AG08395 (cell line): ENCODE measurements at places on chromosomes 13 and 19.

DNA sequence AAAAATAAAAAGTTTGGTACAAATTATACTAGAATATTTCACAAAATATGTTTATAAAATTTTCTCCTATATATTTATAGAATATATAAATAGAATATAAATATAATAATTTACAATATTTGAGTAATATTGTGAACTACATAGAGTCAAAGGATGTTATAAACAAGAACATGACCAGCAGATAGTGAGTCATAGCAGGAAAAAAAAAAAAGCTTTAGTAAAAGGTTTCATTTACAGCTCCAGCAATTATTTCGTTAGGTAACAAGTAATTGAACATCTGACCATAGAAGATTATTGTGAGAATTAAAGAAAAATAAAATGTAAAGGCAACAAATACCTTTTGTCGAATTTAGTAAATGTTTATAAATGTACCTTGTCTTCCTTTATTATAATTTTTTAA lies 864.1 kb downstream of the PCDH17 start:
- DNase-seq: no peak

- DNase-seq: no peak
Observed at GRCh38 chr19:51713319-51714285, 10.2 kb downstream of the HAS1 start.

- DNase-seq: no peak
Observed at GRCh38 chr19:10848230-10848856, at the start of gene C19orf38. Gene C19orf38 (plus strand): TSS chr19:10848415. CDS start chr19:10848509, 94 bp downstream.

DNA sequence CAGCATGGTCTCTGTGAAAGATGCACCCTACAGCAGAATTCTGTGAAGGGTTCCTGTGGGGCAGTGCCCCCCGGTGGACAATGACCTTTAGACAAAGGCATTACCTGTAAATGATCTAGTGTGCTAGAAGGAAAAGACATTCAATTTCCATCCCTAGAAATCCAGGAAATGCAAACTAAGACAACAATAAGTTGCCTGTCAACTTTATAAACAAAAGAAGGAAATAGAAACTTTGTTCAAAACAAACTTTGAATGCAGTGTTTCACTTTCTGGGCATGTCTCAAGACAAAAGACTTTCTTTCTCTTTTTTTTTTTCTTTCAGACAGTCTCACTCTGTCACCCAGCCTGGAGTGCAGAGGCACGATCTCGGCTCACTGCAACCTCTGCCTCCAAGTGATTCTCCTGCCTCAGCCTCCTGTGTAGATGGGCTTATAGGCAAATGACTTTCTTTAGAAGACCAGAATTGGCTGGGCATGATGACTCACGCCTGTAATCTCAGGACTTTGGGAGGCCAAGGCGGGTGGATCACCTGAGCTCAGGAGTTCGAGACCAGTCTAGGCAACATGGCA lies 15.5 kb downstream of the TEX101 start:
- no peak for DNase-seq

GRCh38 chr19:34976611-34977010 lies 12.6 kb upstream of the ZNF792 start:
- no peak for DNase-seq

DNA sequence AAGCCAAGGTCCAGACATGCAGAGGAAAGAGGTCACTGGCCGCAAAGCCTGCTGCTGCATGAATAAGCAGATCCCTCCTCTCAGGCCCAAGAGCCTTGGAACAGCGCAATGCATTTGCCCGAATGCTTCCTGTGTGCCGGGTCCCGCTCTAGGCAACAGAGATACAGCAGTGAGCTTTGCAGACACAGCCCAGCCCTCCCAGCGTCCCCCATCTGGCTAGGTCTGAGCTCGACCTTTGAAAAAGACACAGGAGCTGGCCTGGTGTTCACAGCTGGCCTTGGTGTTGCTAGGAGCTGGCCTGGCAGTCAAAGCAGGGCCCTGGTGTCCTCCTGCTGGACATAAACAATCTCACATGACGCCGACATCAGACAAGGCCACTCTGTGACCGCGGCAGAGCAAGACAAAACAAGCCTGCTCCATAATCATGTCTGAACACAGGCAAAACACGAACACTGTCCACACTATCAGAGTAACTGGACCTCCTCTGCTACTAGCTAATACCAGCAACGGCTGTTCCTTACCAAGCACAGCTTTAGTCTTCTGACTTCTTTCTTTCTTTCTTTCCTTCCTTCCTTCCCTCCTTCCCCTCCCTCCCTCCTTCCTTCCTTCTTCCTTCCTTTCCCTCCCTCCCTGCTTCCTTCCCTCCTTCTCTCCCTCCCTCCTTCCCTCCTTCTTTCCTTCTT lies 5.7 kb upstream of the PEX11G start:
- DNase-seq: no peak

- DNase-seq: no peak
Observed at GRCh38 chr13:103539265-103539664, 473.0 kb upstream of the SLC10A2 start.

GRCh38 chr13:25462301-25463125 lies 90.7 kb downstream of the ATP8A2 start:
- no peak for DNase-seq

- DNase-seq: peak; percentile 87
Observed at GRCh38 chr19:40190891-40191835, at the start of gene MAP3K10. Gene MAP3K10 (plus strand): TSS chr19:40191426. CDS start chr19:40192032, 606 bp downstream.

- DNase-seq: no peak
Observed at GRCh38 chr13:48568370-48569103, 35.7 kb upstream of the RCBTB2 start.

GRCh38 chr13:39297664-39298171 lies 259.5 kb downstream of the NHLRC3 start:
- no peak for DNase-seq

DNA sequence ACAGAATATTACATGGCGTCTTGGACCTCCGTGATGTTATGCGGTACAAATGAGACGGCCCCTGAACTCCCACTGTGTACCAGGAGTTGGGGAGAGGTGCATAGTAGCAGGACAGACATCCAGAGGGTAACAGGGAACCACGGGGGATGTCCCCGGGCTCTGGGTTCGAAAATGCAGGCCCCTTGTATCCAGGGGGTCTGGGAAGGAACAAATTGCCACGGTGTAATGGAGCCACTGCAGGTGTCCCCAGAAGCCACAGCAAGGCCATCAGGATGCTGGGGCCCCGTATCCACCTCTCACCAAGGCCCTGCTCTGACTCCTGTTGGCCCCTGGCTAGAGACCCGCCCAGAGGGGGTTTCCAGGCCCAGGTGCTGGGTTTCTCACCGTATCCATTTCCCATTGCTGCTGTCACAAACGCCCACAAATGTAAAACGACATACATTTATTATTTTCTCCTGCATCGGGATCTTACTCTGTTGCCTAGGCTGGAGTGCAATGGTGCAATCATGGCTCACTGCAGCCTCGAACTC lies 77.8 kb downstream of the INSR start:
- no peak for DNase-seq

GRCh38 chr19:14118165-14119051 lies 846 bp upstream of the PRKACA start:
- peak; percentile 76 for DNase-seq

DNA sequence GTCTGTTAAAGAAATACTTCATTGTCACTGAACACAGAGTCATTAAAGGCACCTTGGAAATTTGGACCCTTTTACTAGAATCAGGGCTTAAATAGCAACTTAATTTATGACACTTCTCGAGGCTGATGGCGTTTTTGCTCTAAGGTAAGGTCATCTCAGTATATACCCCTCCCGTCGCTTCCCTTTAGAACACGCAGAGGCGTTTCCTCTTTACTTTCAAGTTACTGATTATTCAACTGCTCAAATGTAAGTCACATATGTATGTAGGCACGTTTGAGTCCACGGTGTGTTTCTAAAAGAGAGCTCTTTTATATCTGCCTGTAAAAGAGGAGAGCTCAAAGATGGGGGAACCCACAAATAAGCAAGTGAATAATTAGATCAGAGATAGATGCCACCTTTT lies 181.5 kb downstream of the TSHZ3 start:
- DNase-seq: no peak

- DNase-seq: no peak
Observed at GRCh38 chr19:45311621-45312020, 11.1 kb downstream of the CKM start.

GRCh38 chr19:39935364-39935661 lies 879 bp upstream of the FCGBP start:
- no peak for DNase-seq

GRCh38 chr19:41531438-41532311 lies 44.3 kb upstream of the CEACAM21 start:
- DNase-seq: peak; percentile 87

- no peak for DNase-seq
Observed at GRCh38 chr13:21016487-21016886, 44.9 kb downstream of the LATS2 start.

- DNase-seq: peak; percentile 93
Observed at GRCh38 chr19:57302020-57302465, 18.2 kb upstream of the ZNF543 start.

- peak; percentile 71 for DNase-seq
Observed at GRCh38 chr19:55632463-55632834, 8.1 kb upstream of the ZNF784 start.

DNA sequence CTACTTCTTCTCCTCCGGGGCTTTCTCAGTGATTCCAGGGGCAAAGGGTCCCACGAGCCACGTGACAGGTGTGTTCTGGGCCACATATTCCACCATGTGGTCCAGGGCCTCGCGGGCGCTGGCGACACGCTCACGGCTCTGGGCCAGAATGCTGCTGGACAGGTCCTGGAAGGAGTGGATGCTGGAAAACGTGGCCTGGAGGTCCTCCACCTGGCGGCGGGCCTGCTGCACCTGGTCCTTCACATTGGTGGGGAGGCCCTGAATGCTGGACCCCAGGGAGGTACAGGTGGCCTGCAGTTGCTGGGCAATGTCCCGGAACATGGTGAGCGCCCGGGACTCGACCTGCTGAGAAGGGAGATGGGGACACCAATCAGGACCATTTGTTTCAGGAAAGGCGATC lies 7.7 kb upstream of the TICAM1 start:
- no peak for DNase-seq

DNA sequence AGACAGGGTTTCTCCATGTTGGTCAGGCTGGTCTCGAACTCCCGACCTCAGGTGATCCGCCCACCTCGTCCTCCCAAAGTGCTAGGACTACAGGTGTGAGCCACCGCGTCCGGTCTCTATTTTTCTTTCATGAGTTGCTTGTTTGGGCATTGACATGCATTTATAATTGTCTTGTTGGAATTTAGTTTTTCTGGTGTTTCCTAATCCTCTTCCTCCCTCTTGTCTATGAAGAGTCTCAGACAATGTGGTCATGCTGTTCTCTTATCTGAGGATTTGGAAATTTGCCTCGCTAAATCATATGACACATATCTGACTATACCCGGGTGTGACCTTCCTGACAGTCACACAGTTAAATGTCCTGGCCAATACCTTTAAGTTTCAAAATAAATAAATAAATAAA lies 7.4 kb upstream of the CEACAM18 start:
- DNase-seq: no peak

DNA sequence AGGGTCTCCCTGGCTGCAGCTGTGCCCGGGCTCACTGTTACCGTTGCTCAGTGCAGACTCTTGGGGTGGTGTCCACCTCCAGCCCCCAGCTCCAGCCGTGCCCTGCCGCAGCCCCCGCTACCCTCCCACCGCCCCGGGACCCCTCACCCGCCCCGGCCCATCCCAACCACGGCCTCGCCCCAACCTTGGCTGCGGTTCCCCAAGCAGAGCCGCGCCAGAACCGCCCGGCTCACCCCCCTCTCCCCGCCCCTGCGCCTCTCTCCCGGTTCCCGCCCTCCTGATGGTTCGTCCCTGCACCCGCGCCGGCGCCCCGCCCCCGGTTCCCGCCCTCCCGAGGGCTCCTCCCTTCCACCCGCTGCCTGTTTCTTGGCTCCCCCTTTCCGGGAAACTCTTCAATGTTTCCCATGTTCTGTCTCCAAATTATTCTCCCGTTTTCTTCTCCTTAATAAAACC lies 40.3 kb downstream of the ANKRD10 start:
- peak; percentile 91 for DNase-seq

DNA sequence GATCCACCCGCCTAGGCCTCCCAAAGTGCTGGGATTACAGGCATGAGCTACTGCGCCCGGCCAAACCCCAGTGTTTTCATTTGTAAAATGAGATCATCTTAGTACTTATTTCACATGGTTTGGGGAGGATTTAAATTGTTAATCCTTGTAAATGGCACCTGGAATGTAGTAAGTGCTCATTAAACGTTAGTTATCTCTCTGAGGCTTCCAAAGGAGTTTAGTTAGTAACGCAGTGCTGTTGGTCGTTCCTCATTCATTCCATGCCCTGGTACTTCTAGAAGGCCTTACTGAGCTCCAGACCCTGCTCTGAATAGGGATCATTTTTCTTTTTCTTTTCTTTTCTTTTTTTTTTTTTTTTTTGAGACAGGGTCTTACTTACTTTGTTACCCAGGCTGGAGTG lies 5.2 kb downstream of the CPT1C start:
- no peak for DNase-seq

DNA sequence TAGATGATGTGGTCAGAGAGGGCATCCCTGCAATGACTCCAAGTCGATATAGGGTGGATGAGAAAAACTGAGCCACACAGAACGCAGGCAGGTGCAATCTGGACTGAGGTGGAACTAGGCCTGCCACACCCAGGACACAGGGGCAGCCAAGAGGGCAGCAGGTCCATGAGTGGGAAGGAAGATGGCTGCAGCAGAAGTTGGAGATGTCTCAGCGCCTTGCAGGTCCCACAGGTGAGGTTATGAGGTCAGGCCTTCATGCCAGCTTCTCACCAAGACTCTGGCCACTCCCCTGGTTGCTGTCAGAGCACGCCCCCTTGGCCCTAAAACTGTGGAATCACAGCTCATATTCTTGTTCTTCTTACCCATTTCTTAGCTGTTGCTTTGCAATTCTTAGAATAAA lies 147.7 kb upstream of the VSTM2B start:
- DNase-seq: no peak

- no peak for DNase-seq
Observed at GRCh38 chr13:88649855-88650254, 978.7 kb downstream of the SLITRK5 start.

DNA sequence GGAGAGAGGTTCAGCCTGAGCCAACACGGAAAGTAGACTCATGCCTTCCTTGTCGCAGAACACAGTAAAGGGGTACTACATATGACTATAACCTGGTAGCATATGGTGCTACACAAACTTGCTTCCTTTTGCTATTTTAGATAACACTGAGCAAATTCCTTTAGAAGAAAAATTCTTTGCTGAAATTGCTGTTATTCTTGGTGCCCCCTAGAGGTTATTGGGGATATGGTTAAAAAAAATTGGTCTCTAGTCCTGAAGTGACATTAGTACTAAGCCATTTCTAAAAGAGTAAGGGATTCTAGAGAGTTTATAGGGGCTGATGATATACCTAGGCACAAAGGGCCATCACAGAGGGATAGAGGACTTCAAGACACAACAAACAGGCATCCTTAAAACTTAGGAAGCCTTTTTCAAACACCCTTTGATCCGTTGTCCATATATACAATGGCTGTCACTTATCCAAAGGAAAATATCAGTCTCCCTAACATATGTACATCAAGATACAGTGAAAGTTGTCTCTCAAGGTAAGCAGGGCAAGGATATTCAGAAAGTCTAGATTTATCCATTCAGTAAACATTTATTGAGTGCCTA lies 13.9 kb upstream of the HS6ST3 start:
- peak; percentile 45 for DNase-seq

DNA sequence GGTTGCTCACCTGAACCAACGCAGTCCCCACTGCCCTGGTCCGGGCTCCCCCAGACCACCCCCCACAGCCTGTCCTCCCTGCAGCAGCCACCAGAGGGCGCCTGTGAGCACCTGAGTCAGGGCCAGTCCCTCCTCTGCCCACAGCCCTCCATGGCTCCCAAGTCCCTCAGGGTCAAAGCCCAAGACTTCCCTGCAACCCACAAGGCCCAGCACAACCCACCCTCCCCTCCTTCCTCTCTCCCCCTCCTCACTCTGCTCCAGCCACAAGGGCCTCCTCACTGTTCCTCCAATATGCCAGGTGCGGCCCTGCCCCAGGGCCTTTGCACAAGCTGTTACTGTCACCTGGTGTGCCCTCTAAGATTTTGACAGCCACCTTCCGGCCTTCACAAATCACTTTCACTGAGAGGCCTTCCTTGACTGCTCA lies 10.9 kb downstream of the GNA15 start:
- DNase-seq: no peak
